ENCODE measurements at places on chromosomes 3 and 15.

DNA sequence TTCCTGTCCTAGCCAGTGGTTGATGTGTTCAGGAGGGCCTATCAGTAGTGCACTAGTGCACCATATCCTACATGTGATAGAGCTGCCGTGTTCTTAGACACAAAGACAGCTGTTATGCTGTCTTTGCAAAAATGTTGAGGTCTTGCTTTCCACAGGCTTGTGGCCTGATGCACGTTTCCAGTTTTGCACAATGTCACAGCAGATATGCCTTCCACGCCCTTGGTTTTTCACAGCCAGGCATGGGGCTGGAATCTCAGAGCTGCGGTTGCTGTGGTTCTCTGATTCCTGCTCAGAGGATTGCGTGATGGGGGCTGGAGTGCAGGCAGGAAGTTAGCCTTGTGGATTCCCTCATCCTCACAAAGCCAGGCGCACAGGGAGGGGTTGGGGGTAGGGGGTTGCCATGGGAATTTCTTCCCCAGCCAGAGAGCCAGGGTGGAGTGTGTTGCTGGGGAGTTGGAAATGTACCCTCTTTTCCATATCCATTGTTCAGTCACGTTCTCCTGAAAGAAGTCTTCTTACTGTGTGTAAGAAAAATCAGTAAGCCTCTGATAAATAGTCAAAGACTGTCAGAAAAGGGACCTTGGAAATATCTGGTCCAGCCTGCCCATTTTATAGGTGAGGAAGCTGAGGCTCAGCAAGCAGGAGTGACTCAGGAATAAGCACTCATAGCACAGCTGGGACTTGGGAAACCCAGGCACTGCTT, 79.4 kb downstream of the SMAD3 start:
- no peaks in the 10 kb centered on the region for H3K27me3 ChIP-seq
- no peak overlapping the region for H3K4me3 ChIP-seq
- H3K36me3 ChIP-seq = no peaks in the 10 kb centered on the region
- DNase-seq = peak; percentile 65

GRCh38 chr15:85318048-85318731, 62.2 kb upstream of the AKAP13 start:
- DNase-seq = no peak
- no peaks in the 10 kb centered on the region for H3K27me3 ChIP-seq
- H3K4me3 ChIP-seq = no peak overlapping the region
- no peak overlapping the region for H3K27ac ChIP-seq

- H3K36me3 ChIP-seq = peaks cover 87% of the 10 kb centered on the region
- no peak for DNase-seq
- H3K4me3 ChIP-seq = no peak overlapping the region
- H3K27ac ChIP-seq = no peak overlapping the region
These were observed 48.5 kb downstream of the RLBP1 start for GRCh38 chr15:89172921-89173320.

DNA sequence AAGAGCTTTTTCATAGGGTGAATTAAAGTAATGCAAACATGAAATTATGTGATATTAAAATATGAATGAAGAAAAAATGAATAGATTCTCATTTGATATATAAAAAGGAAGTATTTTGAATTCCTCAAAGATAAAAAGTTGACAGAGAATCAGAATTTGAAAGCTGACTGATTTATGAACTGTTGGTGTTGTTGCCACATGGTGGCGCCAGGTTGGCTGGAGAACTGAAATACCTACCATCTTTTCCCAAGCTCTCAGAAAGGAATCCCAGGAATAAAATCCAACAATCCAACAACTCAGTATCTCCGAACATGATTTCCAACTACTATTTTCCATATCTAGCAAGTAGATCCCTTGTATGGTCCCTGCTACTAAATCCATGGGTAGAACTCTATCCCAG, 3.1 kb downstream of the MYRIP start:
- H3K4me1 ChIP-seq = peaks cover 8% of the 10 kb centered on the region
- no peaks in the 10 kb centered on the region for H3K36me3 ChIP-seq
- no peak overlapping the region for H3K27ac ChIP-seq

DNA sequence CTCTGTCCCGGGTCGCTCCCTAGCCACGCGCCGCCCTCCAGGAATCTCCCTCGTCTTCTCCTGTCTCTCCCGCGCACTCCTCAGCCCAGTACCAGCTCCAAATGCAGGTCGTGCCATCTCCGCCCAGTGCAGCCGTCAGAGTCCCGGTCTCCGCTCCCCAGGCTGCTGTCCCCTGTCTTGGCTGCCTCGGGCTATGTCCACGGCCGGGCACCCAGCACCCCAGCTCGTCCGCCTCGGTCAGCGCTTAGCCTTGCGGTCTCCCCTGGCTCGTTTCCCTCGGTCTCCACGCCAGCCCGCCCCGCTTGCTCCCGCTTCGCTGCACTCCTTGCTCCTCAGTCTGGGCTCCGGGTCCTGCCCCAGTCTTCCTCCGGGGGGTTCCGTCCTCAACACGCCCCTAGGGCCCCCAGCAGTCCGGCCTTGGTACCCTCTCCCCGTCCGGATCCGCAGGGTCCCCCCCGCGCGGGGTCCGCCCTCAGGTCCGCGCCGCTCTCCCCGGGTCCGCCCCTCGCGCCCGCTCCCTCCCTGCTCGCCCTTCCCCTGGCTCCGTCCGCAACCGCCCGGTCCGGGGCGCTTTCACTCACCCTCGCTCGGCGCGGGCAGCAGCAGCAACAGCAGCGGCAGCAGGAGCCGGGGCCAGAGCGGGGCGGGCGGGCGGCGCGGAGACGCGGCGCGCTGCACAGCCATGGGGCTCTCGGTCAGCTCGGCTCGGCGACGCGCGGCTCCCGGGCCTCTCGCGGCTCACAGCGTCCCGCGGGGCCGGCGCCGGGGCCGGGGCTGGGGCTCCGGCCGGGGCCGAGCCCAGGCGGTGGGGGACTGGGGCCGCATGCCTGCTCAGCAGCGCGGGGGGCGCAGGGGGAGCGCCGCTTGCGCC, 462 bp downstream of the IGDCC3 start:
- peaks cover 10% of the 10 kb centered on the region for H3K4me1 ChIP-seq
- H3K4me3 ChIP-seq = no peak overlapping the region
- peaks cover 87% of the 10 kb centered on the region for H3K27me3 ChIP-seq
- DNase-seq = no peak
- no peak overlapping the region for H3K27ac ChIP-seq

DNA sequence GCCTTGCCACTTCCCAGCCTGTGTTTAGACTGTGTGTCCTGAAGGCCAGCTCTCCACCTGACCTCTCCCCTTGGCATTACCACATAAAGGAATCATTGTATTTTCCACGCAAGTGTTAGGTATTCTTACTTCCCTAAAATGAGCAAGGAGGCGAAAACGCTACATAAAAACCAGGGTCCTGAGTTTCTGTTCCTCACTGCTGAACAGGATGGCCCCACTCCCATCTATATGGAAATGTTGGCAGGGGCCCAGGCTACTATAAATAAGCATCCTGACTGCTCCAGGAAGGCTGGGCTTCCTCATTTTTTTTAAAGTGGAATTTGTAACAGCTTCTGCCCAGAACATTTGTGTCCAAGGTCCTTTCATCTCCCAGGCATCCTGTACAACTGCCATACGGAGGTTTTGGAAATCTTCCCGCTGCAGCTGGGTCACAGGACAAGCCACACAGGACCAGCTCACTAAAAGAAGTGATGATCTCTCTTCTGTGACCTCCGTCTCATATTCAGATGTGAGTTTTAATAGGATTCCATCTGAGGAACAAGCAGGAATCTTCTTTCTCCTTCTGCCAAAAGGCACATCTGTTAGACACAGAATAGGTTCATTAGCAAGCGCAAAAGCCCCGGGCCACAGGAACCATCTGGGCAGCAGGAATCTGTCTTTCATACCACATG, 56.4 kb upstream of the LIMD1 start:
- peaks cover 3% of the 10 kb centered on the region for H3K36me3 ChIP-seq
- no peaks in the 10 kb centered on the region for H3K27me3 ChIP-seq
- no peak overlapping the region for H3K4me3 ChIP-seq
- H3K4me1 ChIP-seq = peaks cover 38% of the 10 kb centered on the region
- peak; percentile 78 for DNase-seq
- H3K27ac ChIP-seq = peak overlapping the region; percentile 62

GRCh38 chr3:120708408-120708807, 26.4 kb upstream of the HGD start:
- peaks cover 19% of the 10 kb centered on the region for H3K36me3 ChIP-seq
- no peak for DNase-seq
- no peak overlapping the region for H3K4me3 ChIP-seq
- H3K27ac ChIP-seq = no peak overlapping the region
- H3K4me1 ChIP-seq = no peaks in the 10 kb centered on the region
- H3K27me3 ChIP-seq = no peaks in the 10 kb centered on the region

DNA sequence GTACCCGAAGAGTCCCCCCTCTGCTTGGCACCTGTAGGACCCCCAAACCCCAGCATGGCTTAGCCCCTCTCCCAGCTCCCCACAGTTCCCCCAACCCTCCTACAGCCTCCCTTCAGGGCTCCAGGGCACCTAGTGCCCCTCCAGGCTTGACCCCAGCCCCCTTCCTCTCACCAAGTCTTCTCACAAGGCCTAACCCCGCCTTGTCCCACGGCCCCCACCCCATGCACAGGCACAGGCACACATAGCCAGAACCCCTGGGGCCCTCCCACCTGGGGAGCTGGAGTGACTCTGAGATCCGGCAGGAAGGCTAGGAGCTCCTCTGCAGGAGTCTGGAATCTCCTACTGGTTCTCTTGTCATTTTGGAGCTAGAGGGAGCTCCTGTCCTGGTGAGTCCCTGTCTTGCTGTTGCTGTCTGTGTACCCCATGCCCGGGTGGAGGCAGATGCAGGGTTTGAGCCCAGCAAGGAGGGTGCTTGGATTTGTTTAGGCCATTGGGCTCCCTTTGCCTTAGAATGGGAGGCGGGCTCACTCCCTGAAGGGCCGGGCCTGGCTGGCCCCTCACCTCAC, 39.6 kb downstream of the KLF13 start:
- no peak for DNase-seq
- H3K36me3 ChIP-seq = peaks cover 27% of the 10 kb centered on the region
- H3K4me3 ChIP-seq = no peak overlapping the region
- H3K27me3 ChIP-seq = no peaks in the 10 kb centered on the region
- peaks cover 68% of the 10 kb centered on the region for H3K4me1 ChIP-seq

- no peak overlapping the region for H3K4me3 ChIP-seq
- DNase-seq = no peak
- no peaks in the 10 kb centered on the region for H3K4me1 ChIP-seq
- no peak overlapping the region for H3K27ac ChIP-seq
- no peaks in the 10 kb centered on the region for H3K27me3 ChIP-seq
- H3K36me3 ChIP-seq = no peaks in the 10 kb centered on the region
These were observed 48.2 kb upstream of the FHIT start for GRCh38 chr3:61299343-61300005.

DNA sequence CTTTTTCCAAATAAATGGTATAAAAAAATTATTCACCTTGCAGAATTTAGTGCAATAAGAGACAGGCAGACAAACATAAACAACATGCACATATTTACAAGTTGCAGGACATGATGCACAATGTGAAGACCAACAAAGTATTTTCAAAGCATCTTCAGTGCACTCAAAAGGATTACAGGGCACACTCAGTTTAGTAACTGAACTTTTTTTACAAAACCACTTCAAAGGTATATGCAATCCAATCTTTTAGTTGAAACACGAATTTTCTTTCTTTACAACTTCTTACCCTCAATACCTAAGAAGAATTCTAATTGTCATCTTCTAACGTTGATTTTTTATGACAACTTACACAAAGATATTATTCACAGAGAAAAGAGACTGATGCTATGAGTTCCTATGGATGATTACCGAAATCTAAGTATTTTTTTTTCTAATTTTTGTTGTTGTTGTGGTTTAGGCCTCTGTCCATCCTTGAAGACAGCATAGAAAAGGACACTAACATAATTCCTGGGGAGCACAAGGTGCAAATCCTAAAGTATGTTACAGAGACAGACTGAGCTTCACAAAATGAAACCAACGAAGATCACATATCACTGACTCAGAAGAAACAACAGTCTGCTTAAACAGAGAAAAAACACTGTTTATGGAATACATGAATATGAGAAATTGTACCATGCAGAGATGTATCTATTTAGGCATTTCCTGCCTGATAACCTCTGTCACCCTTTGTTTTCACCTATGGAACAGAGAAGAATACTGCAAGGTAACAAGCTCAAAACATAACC, 50.3 kb downstream of the ZMAT3 start:
- no peaks in the 10 kb centered on the region for H3K4me1 ChIP-seq
- peaks cover 2% of the 10 kb centered on the region for H3K36me3 ChIP-seq
- no peak overlapping the region for H3K4me3 ChIP-seq
- H3K27me3 ChIP-seq = no peaks in the 10 kb centered on the region
- DNase-seq = no peak

- DNase-seq = no peak
- peaks cover 3% of the 10 kb centered on the region for H3K27me3 ChIP-seq
- H3K36me3 ChIP-seq = no peaks in the 10 kb centered on the region
- H3K27ac ChIP-seq = no peak overlapping the region
- no peak overlapping the region for H3K4me3 ChIP-seq
- no peaks in the 10 kb centered on the region for H3K4me1 ChIP-seq
These were observed 176.3 kb downstream of the RAB11A start for GRCh38 chr15:66045542-66045941.

DNA sequence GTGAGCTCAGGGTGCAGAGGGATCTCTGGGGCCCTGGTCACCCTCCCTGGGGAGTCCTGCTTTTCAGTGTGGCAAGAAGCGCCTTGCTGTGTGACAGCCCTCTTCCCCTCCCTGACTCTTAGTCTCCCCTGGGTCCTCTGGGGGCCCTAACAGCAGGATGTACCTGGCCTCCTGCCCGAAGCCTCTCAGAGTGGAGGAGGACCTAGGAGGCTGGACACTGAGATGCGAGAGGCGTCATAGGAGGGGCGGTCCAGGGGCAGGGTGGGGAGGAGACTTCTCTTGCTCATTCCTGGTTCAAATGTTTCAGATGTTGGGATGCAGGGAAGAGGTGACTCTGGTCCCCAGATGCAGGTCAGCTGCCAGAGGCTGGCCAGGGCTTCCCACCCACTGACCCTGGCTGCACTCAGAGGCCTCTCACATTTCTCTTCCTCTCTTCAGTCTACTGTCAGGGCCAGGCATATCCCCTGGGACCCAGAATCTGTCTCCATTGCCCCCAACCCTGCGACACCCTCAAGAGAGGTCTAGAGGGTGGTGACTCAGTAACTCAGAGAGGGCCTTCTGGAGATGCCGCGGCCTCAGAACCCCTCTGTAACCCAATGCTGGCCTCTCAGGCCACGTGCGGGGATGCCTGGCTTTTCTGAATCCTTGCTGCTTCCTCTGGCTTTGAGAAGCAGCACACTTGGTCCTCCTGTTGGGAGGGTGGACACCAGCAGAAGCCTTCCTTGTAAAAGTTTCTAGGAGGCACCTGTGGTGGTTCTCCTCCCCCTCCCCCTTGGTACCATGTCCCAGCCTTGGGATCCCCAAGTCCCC, 25.9 kb downstream of the SNX33 start:
- no peak for DNase-seq
- H3K27me3 ChIP-seq = no peaks in the 10 kb centered on the region
- H3K4me1 ChIP-seq = no peaks in the 10 kb centered on the region
- H3K4me3 ChIP-seq = no peak overlapping the region
